Stimulated activated CD8-positive, alpha-beta memory T cell treated with anti-CD3 and anti-CD28 coated beads, Interleukin-4, amount 100 ng/mL, for 48 hours (primary cell): ENCODE measurements at places on chromosomes 4 and X.
A peak's percentile ranks its signal among the peaks of the same experiment; 100 is the strongest.

DNA sequence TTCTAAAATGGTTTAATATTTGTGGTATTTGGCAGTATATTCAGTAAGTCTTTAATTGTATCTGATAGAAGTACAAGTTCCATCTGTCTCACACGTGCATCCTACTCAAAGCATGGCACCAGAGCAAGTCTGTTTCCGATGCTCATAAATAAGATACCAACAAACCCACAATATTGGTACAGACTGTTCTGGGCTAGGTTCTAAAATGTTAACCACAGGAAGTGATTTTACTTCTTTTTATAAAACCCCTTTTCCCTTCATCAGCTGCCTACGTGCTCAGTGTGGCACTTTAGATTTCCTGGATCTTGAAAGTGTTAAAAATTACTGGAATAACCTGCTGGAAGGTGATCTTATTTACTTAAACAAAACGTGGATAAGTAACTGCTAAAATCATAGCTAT is 165.1 kb downstream of the CFAP299 start:
- no peak for DNase-seq

GRCh38 chr4:98573791-98574190 is 84.6 kb downstream of the TSPAN5 start:
- no peak for DNase-seq

GRCh38 chrX:22952010-22952409 is 47.8 kb upstream of the DDX53 start:
- no peak for DNase-seq

- DNase-seq = no peak
Observed at GRCh38 chrX:133847340-133847994, 137.9 kb downstream of the GPC3 start.

DNA sequence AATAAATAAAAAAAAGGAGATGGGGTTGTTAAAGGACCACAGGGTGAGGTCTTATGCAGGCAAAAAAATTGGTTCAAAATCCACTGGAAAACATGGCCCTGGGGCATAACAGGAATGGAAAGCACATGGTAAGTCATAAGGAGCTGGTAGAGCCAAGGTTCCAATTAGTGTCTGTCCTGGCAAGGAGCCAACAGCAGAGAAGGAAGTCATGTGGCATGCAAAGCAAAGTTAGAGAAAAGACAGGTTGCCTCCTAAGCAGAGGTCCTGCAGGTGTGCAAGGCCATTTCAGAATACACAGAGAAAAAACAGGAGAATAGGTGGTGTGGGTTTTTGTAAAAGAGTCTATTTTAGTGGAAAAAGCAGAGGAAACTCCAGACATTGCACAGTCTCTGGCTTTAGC is 1881.7 kb downstream of the ARAP2 start:
- DNase-seq = no peak

DNA sequence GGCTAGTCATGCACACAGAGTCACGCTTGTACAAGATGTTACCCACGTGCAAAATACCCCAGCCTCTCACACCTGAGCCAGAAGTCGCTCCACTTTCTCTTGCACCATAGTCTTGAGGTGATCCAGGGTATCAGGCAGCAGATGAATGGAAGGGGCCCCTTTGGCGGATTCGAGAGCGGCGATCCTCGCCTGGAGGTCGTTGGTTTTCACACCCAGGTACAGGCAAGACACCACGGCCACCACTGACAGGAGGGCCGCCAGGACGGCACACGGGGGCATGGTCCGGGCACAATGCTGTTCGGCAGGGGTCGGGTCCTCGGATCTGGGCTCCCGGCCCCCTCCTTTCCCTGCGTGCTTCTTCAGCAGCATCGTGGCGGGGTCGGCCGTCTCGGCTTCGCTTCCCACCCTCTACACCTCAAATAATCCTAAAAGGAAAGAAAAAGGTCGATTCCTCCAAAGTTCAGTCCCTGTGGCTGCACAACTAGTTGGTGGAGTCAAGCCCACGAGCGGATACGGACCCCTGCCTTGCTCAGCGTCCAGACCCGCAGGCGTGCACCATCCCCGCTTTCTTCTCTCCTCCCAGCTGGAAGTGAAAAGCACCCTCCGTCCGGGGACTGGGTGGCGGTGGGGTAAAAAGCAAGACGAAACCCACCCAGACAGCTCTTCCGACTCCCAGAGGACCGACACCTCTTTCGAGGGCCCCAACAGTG is 652 bp downstream of the COL25A1 start:
- peak; percentile 23 for DNase-seq

GRCh38 chr4:165725352-165725751 is 147.7 kb upstream of the TLL1 start:
- DNase-seq = no peak

GRCh38 chr4:156252358-156252921 is 298.8 kb upstream of the CTSO start:
- no peak for DNase-seq

- no peak for DNase-seq
Observed at GRCh38 chr4:74111990-74112389, 13.0 kb upstream of the CXCL2 start.

- DNase-seq = no peak
Observed at GRCh38 chrX:110081740-110082139, 78.8 kb downstream of the TMEM164 start.

DNA sequence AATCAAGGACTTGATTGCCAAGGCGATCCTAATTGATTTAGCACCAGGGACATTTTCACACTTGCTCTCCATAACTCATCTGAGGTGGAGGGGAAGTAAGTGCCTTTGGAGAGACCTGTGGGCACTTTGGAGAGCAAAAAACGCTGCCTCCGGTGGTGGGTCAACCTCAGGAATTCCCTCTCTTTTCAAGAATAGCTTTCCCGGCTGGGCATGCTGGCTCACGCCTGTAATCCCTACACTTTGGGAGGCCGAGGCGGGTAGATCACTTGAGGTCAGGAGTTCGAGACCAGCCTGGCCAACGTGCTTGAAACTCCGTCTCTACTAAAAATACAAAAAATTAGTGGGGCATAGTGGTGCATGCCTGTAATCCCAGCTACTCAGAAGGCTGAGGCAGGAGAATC is 49.2 kb downstream of the PRPS1 start:
- no peak for DNase-seq

- no peak for DNase-seq
Observed at GRCh38 chrX:152895724-152896420, 2.0 kb upstream of the ZNF185 start.

DNA sequence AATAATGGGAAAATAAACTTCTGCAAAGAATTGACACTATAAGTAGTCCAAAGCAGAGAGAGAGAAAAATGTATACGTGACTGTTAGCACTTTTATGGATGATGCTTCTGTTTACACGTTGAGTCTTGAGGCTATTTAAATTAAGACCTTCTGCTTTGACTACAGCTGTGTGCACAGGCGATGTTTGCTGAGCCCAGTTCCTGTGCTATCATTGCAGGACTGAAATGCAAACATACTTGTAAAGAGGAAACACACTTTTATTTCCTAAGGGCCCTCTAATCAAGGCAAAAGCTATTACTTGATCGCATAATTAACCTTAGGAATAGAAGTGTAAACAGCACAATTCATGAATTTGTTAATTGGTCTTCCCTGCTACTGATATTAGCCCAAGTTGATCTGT is 226.9 kb downstream of the FBXW7 start:
- no peak for DNase-seq

DNA sequence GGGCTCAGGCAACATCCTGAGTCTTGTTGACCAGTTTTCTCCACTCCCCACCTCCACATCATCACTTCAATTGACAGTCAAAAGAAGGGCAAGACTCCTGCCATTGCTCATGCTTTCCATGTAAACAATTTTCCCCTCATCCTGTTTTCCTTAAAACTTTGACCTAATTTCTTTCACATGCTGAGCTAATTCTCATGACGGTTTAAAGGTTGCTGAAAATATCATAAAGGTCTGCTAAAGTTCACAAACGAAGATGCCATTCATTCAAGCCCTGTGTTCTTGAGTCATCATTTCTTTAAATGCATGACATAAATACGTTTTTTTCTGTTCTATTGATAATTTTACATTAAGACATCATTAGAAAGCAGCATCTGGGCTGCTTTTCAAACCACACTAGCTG is 353.9 kb downstream of the NKX6-1 start:
- DNase-seq = no peak

DNA sequence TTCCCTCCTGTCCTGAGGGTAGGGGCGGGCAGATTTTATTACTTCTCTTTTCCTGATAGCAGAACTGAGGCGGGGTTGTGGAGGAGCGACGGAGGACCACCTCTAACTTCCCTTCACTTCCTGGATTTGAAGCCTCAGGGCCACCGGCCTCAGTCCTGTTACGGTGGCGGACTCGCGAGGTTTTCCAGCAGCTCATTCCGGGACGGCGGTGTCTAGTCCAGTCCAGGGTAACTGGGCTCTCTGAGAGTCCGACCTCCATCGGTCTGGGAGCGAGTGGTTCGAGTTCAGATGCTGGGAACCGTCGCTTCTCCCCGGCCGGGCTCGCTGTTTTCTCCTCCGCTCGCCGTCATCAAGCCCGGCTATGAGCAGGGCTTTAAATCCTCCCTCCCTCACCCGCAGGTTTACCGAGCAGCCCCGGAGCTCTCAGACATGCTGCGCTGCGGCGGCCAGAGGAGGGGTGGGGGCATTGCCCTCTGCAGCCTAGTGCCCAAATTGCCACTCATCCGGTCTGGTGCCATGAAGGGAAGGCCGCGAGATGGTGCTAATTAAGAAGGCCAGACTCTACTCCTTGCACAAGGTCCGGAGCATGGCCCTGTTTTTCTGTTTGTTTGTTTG is 23.3 kb downstream of the HAND2 start:
- no peak for DNase-seq

- DNase-seq = no peak
Observed at GRCh38 chr4:89469930-89470375, 162.4 kb upstream of the GPRIN3 start.

- no peak for DNase-seq
Observed at GRCh38 chr4:183321516-183321915, 710 bp downstream of the CLDN24 start.

GRCh38 chr4:36206012-36206411 is 38.3 kb downstream of the ARAP2 start:
- no peak for DNase-seq

DNA sequence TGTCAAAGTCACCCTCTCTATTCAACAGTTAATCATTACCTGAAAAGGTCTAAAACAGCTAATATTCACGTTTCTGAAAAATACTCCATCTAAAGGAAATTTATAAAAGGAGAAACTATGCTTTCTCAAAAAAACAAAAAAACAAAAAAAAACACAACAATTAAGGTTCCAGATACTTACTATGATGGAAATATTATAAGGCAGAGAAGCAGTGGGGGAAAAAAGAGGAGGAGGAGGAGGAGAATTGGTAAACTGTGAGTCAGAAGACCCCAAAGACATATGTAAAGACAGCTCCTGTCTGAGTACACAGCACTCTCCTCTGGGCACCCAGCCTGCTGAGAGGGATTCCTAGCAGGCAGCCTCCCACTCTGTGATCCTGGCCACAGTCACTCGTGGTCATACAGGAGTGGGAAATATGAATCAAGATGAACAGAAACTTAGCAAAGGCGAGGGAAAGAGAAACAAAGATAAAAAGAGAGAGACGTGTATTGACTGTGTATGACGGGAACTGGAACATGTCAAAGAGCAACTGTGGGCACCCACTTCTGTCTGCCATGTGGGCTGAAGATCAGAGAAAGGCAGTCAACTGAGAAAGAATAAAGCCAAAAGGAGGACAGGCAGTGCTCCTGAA is 12.5 kb downstream of the KLHL15 start:
- peak; percentile 62 for DNase-seq

DNA sequence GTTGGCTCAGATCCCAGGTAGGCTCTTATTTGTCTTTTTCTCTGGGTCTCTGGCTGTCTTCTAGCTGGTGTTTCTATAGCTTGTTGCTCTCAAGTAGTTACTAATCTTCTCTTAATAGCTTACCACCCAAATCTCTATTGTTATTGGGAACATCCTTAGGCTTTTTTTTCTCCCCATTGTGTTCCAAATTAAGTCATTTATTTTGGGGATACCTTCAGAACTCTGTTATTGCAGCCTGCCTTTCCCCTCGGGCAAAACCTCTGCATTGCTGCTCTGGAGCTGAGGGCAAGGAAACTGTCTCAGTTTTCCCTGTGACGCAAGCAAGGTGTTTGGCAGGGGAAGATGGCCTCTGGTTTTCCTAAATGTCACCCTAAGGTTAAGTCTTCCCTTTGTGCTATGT is 338.1 kb upstream of the ZCCHC13 start:
- no peak for DNase-seq

- DNase-seq = no peak
Observed at GRCh38 chr4:67133162-67133561, 412.1 kb downstream of the CENPC start.

DNA sequence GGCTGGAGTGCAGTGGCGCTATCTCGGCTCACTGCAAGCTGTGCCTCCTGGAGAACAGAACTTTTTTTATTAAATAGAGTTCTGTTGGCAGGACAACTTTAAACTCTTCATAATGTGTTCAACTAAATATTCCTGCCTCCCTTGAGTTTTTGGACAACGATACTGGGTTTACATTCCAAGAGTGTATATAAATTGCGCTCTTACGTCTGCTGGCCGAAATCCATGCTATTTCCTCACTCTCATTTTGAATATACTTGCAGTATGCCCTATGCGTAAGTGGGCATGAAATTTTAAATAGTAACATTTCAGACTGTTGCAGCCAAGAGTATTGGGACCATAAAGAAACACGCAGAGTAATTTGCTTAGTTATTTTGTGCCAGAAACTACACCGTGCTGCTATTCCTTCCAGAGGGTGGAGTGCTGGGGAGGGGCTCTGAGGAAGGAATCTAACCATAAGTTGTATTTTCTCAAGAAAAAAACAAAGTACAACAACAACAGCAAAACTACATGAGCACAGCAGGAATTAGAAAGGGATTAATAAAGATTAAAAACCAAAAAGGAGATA is 480.0 kb downstream of the NLGN4X start:
- DNase-seq = no peak

- no peak for DNase-seq
Observed at GRCh38 chrX:1518512-1518911, 18.5 kb downstream of the P2RY8 start.

DNA sequence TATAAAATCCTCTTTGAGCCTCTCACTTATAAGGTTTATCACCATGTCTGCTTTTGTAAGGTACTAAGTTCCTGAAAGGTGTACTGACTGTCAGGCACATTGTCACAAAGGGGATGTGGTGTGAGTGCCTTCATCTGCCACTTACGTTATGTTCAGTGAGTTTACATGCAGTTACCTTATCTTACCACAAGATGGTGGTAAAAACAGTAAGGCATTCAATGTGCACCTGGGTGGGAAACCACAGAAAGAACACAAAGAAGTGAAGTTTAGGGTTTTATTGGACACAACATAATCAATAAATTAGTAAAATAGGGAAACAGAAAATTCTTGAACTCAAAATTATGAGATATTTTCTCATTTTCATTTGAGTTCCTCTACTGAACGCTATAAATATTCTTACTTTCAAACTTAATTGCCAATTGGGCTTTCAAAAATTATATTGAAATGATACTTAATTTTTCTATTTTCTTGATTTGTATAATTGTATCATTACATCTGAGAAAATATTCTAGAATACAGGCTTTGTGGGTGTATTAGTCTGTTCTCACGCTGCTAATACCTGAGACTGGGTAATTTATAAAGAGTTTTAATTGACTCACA is 650.8 kb downstream of the PCDH7 start:
- DNase-seq = no peak

- DNase-seq = no peak
Observed at GRCh38 chr4:103011378-103012025, 8.0 kb downstream of the SLC9B1 start.

GRCh38 chrX:355329-356050 is 31.2 kb downstream of the PPP2R3B start:
- DNase-seq = no peak
